ENCODE measurements at places on chromosomes 5 and 9.

DNA sequence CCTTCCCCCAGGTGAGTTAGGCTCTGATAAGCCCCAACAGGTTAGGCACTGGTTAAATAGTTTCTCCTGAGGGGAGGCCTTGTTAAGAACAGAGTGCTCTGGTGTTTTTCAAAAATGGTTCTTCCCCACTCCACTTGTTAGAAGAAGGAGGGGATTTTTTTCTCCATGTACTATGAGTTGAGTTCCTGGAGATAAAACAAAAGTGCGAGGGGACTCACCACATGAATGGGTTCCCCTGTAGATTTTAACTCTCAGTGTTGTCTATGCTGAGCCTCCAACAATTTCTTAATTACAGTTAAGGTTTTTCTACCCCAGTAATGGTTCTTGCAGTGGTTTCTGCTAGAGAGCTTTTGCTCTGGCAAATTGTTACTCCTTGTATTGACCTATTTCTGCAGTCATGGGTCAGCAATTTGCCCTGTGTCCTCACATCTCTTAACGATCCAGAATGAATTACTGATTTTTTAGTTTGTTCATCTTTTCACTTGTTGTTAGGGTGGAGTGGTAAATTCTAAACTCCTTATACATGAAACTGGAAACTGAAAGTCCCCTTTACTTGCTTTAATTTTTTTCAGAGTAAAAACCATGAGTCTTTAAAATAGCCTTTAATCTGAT, 44.4 kb downstream of the SCAMP1 start:
- no peak for DNase-seq

DNA sequence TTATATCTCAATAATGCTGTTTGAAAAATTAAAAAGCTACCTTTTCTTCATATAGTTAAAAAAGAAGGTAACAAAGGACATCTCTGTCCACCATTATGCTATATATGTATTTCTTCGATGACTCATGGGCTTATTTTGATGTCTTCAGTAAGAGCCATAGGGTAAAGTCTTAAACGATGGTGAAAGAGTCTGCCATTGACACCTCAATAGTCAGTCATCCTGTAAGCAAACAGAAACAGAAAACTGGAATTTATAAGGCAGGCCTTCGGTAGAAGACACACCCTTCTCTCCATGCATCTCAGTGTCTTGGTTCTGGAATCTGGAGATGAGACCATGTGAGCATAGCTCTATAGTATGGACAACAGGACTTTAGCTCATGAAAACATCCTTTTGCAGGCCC, 87.0 kb upstream of the ZNF462 start:
- no peak for DNase-seq

GRCh38 chr5:68041293-68041692, 174.3 kb upstream of the PIK3R1 start:
- DNase-seq = no peak

DNA sequence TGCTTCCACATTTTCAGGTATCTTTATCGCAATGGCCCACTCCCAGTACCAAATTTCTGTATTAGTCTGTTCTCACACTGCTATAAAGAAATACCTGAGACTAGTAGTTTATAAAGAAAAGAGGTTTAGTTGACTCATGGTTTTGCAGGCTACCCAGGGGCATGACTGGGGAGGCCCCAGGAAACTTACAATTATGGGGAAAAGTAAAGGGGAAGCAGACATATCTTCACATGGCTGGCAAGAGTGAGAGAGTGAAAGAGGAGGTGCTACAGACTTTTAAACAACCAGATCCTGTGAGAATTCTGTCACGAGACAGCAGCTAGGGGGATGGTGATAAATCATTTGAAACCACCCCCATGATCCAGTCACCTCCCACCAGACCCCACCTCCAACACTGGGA, 238.2 kb upstream of the DMAC1 start:
- no peak for DNase-seq

- DNase-seq = no peak
Measured at GRCh38 chr5:55847837-55848236, 3.3 kb upstream of the IL31RA start.

- DNase-seq = no peak
Measured at GRCh38 chr9:73565833-73566465, 414.3 kb downstream of the ANXA1 start.

- no peak for DNase-seq
Measured at GRCh38 chr5:946720-947625, 54.3 kb downstream of the TRIP13 start.

DNA sequence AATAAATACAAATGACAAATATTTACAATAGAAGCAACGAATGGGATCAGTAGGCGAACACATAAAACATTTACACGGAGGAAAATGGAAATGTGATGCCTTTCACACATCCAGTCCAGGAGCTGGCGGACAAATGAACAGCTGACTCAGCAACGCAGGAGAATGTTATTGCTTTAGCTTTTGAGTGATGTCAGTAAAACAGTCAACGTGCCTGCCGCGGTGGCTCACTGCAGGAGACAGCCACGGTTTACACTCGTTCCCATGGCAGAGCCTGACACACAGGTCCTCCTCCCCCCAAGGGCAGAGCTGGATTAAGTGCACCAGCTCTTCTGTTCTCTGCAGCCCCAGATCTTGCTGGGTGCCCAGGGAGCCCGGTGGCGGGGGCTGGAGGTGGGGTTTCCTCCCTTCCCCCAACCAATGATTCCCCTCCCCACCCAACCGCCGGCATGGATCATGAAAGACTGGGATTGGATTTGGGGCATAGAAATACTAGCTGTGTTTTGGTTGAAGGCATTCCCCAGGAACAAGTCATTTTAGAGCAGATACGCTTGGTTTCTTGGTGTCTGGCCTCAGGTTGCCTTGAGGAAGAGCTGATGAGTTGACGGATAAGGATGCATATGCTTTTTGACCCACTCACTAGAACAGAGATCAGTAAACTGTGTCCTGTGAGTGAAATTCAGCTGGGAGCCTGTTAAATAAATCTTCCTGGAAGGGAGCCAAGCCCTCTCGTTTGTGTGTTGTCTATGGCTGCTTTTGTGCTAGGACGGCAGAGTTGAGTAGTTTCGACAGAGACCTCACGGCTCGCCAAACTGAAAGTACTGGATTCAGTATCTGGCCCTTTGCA, 12.5 kb downstream of the STC2 start:
- no peak for DNase-seq

DNA sequence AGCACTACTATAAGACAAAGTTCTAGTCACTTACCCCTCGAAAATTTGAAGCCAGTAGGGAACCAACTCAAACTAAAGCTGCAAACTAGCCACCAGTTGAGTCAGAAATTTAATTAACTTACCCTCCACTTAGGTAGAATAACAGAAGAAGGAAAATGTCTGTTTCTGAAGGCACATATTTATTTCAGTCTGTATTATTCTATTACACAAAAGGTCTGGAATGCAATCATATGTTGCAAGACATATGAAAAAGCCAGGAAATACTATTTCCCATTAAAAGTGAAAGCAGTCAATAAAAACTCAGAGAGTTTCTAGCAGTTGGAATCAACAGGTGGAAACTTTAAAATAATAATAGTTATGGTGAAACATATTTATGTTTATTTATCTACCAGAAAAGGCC, 79.2 kb upstream of the SLCO4C1 start:
- DNase-seq = no peak

GRCh38 chr5:165334201-165334600, 1828.8 kb downstream of the MAT2B start:
- DNase-seq = no peak

DNA sequence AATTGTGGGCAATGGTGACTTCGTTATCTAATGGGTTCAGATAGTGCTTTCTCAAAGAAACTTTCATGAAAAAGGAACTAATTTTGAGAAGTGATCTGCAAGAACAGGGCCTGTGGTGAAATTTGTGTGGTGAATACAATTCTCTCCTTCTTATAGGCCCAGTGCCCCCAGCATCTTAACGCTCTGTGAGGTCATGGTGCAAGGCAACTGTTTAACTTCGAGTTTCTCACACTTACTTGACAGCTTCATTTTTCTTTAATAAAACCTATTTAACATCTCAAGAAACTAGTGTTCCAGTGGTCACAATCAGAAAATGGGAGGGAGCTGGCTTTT, 69.2 kb downstream of the FAM114A2 start:
- no peak for DNase-seq

DNA sequence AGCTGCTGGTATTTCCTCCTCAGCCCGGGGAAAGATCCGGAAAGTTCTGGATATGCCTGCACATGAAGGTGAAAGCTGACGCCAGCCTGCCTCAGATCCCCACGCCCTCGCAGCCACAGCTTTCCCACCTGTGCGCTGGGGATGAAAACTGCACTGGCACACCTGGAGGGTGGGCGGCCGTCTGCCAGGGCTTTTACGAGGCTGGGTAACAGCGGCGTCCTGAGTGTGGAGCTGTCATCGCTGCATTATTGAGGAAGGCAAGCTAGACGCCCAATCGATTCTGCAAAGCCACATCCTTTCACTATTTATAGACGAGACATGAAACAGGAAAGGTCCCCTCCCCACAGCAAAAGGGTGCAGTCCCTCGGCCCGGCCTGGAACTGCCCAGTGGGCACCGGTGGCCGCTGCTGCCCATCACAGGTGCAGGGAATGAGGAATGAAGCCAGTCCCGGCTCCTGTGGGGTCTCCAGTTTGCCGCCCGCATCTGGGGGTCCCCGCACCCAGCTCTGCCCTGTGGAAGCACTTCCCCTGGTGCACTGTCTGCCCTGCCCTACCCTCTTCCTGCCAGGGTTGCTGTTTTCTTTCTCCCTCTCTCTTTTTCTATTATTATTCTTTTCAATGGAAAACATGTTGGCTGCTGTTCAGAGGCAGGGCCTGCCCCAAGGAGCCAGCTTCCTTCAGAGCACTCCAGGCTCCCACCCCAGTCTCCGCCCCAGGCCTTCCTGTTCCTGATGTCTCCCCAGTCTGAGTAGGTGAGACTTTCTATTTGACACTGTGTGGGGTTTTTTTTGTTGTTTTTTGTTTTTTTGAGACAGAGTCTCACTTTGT, 7.0 kb downstream of the NOTCH1 start:
- no peak for DNase-seq

DNA sequence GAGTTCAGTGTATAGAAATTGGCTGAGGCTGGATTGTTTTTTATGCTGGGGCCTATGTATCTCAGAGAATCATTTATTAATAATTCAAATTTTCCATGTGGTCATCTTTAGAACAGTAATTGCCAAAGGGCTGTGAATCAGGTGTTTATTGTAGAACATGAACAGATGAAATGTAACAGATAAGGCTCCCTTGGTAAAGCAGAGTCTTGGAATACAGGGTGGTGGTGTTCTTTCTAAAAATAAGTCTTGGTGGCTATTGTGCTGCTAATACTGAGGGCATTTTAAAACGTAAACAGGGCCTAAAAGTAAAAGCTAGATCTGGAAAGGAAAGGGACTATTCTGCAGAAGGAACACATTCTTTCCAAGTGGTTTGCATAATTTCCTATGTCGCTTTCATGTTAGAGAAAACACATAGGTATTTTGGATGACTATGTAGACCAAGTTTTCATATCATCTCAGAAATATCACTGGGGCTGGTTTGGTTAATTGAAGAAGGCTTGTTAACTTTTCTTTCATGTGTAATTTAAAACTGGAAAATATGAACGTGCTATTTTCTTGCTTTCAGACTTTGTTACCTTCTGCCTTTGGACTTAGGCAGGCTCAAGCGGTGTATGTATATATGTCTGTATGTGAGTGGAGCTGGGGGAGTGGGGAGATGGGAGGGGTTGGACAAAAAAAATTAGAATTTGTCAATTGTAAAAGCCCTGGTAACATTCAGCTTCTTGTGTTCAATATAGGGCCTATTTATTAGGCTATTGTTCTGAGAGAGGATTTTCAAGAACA, 119.9 kb upstream of the ANKRD55 start:
- no peak for DNase-seq

- DNase-seq = no peak
Measured at GRCh38 chr5:101212942-101213514, 309.9 kb upstream of the ST8SIA4 start.

DNA sequence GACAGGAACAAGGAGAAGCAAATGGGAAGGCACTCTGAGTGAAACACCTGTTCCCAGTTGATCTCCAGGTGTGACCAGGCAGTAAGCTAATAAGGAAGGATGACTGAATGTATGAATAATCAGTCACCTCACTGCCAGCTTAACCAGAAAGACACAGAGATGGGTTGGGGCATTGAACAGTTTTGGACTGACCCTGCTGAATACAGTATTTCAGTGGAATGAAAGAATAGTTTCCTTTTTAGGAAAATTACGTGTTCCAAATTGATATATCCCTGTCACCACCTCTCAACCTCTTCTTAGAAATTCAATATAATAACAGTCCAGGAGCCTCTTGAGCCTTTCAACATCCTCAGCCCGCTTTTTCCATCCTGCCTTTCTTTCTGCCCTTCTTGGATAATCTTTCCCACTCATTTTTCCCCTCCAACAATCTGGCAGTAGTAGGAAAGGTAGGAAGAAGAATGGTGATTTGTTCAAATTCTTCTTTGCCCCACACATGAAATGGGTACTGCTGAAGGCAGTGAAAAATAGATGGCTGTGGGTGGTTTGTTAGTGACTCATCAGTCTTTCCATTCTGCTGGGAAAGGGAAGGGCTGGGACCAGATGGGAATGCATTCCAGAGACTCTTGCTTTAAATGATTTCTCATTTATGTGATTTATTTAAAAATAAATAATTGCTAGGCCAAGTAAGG, 117.9 kb downstream of the ZSWIM6 start:
- DNase-seq = no peak

DNA sequence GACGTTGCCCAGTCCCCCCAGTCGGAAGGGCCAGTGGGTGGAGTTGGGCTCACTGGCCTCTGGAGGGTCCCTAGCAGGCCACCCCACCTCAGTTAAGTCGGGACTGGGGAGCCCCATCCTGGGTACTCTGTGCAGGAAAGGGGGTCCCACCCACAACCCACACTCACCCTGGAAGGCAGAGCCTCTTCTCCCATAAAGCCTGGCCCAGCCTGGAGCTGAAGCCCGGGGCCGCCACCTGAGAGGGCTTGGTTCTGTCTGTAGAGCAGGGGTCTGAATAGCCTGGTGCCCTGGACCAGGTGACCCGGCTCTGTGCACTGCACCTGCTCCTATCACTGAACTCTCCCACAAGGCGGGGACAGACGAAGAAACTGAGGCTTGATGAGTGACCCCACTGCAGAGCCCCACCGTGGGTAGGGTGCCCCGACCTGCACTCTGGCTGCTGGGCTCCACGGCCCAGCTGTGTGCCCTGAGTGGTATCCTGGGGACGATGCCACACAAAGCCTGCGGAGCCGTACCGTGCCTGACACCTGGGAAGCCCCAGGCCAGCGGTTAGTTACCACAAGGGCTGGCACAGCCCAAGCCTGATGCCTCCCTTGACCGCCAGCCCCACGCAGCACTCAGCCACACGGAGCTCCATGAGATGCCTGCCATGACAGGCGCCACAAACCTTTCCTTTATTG, 7.3 kb downstream of the PTGES2 start:
- no peak for DNase-seq

DNA sequence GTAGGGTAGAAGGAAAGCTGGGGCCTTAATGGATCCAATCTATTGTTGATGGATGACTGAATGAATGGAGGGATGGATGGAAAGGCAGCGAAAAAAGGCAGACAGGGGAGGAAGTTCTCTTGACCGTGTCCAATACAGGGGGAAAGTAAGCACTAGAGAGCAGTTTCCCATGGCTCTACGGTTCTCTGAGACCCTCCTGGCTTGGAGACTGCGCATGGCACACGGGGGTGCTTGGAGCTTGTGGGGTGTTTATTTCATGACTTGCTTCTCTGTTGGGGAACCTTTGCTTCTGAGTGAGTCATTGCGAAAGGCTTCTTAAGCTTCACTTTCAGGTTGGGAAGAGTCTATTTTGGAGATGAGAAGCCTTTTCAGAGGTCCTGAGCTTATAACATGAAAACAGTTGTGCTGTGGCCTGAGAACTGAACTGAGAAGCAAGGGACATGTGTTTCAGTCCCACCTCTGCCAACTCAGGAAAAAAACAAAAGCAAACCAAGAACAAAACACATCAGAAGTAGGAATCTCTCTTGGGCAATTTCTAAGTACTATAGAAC, 12.8 kb upstream of the TEX48 start:
- no peak for DNase-seq

All from amygdala (tissue), 56 donors.